ENCODE measurements at places on chromosomes 7 and 10. TPM values are rescaled to one million over a fixed set of nuclear protein-coding genes. Genes with fewer than 3 reads are reported as not detected.

- peaks cover 14% of the 10 kb centered on the region for H3K4me1 ChIP-seq
- H3K27me3 ChIP-seq = no peaks in the 10 kb centered on the region
- no peaks in the 10 kb centered on the region for H3K36me3 ChIP-seq
- no peak for DNase-seq
- H3K27ac ChIP-seq = no peak overlapping the region
Observed at GRCh38 chr10:85596389-85596788, 770.2 kb downstream of the GRID1 start.

GRCh38 chr10:129533281-129533680 lies 66.2 kb downstream of the MGMT start:
- peaks cover 11% of the 10 kb centered on the region for H3K36me3 ChIP-seq
- H3K27me3 ChIP-seq = no peaks in the 10 kb centered on the region
- H3K4me3 ChIP-seq = no peak overlapping the region
- DNase-seq = no peak

Gene ARHGEF35
- total RNA-seq = 3.5 TPM

Gene UTF1
- not detected for total RNA-seq

Gene MOGAT3
- not detected for total RNA-seq
